ENCODE measurements at places on chromosomes 6 and 20. TPM values are rescaled to one million over a fixed set of nuclear protein-coding genes. Genes with fewer than 3 reads are reported as not detected.

The C20orf141 gene
- total RNA-seq: not detected

The SLC17A1 gene
- not detected for total RNA-seq

The FAM184A gene
- 0.55 TPM for total RNA-seq

The COL20A1 gene
- 0.23 TPM for total RNA-seq

The HCK gene
- 3.8 TPM for total RNA-seq

The ADGB gene
- not detected for total RNA-seq

The PI3 gene
- 1.4 TPM for total RNA-seq

The GABRR1 gene
- total RNA-seq: not detected

GRCh38 chr6:23505026-23505425 lies 621.0 kb upstream of the NRSN1 start:
- no peaks in the 10 kb centered on the region for H3K4me1 ChIP-seq
- no peak overlapping the region for H3K4me3 ChIP-seq
- H3K36me3 ChIP-seq: no peaks in the 10 kb centered on the region
- no peak for DNase-seq
- H3K27ac ChIP-seq: no peak overlapping the region

DNA sequence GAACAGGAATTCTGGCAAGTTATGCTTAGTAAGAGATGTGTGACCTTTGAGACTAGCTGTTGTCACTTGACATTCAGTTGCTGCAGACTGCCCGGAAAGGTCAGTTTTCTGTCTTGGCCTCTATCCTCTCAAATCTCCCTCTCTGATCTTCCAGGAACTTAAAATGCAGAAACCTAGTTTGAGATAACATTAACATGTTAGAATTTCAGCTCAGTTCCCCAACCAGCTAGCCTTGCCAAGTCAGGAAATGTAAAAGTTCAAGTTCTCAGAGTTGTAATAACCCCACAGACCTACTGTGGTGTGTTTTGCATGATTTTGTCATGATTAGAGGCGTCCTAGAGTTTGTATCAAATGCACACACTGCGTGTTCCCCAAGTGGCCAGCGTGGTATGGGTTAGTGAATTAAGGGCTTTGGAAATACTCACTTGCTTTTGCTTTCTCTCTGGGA lies 46.6 kb downstream of the DUSP22 start:
- no peaks in the 10 kb centered on the region for H3K27me3 ChIP-seq
- no peaks in the 10 kb centered on the region for H3K36me3 ChIP-seq
- peaks cover 17% of the 10 kb centered on the region for H3K4me1 ChIP-seq

GRCh38 chr6:79646006-79646405 lies 14.9 kb downstream of the SH3BGRL2 start:
- H3K27me3 ChIP-seq: no peaks in the 10 kb centered on the region
- DNase-seq: no peak
- H3K27ac ChIP-seq: peak overlapping the region; percentile 8
- peaks cover 20% of the 10 kb centered on the region for H3K4me1 ChIP-seq
- H3K4me3 ChIP-seq: no peak overlapping the region

DNA sequence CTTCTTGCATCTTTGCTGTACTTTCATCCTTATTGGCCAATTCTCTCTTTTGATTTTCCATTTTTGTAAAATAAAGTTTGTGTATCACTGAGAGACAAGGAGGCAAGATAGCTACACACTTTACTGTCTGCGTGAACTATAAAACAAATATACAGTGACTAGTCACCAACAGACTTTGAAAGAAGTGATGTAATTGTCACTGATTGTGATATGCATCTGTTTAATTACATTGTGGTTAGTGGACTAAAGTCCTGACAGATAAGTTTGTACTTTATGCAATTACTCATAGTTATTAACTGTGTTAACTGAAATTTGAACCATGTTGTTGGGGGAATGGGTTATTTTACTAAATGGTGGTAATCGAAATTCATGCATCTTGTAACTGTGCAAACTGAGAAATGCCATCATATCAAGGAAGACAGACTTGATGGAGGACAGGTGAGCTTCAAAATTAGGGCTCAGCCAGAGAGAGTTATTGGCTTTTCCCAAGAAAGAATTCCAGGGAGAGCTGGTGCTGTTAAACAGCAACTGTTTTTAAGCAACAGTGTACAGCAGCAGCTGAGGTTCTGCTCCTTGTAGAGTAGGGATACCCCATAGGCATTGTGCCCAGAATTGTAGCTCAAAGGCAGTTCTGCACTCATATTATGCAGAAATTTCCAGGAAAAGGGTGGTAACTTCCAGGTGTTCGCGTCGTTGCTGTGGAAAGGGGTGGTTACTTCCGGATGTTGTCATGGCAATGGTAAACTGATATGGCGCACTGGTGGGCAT lies 62.9 kb downstream of the EFHC1 start:
- H3K4me3 ChIP-seq: no peak overlapping the region
- DNase-seq: no peak
- H3K27ac ChIP-seq: no peak overlapping the region
- H3K36me3 ChIP-seq: no peaks in the 10 kb centered on the region
- H3K4me1 ChIP-seq: no peaks in the 10 kb centered on the region

- H3K27me3 ChIP-seq: no peaks in the 10 kb centered on the region
- H3K4me3 ChIP-seq: no peak overlapping the region
- peak overlapping the region; percentile 82 for H3K27ac ChIP-seq
- peaks cover 15% of the 10 kb centered on the region for H3K4me1 ChIP-seq
- DNase-seq: no peak
- no peaks in the 10 kb centered on the region for H3K36me3 ChIP-seq
Measured at GRCh38 chr6:63553208-63553607, 19.1 kb upstream of the LOC128125822 start.

DNA sequence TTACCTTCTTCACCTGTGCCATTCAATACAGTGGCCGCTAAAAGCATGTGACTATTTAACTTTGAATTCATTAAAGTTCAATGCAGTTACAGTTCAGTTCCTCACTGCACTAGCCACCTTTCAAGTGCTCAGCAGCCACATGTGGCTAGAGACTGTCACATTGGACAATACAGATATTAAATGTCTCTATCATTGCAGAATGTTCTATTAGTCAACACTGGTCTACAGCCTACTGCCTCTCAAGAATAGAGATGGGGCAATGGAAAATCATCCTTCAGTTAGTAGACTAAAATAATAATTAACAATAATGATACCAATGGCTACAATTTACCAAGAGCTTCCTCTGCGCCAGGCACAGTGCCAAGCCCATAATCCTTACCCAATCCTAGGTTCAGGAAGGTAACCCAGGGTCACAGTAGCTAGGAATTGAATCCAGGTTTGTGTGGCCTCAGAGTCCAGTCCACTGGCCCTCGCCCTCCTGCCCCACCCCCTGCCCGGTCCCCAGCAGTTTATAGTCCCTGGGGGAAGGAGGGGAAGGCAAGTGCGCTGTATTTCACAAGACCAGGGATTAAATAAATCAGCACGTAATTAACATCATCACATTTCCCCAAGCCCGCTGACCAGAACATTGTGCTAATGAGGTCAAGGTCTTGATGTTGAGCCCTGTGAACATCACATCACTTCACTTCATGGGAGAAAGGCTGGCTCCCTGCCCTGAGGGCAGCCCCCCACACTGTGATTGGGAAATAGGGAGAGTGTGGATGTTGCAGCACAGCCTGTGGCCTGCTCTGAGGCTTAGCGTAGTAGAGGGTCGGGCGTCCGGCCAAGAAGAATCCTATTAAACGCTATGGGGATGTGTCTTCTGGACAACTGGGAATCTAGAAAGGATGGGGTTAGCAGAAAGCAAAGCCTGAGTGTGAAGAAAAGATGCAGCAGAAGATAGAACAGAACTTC lies 147.2 kb downstream of the VEGFA start:
- no peak overlapping the region for H3K4me3 ChIP-seq
- peak; percentile 11 for DNase-seq
- peaks cover 6% of the 10 kb centered on the region for H3K4me1 ChIP-seq
- peak overlapping the region; percentile 54 for H3K27ac ChIP-seq
- H3K27me3 ChIP-seq: no peaks in the 10 kb centered on the region

- no peak overlapping the region for H3K27ac ChIP-seq
- no peaks in the 10 kb centered on the region for H3K27me3 ChIP-seq
- no peak overlapping the region for H3K4me3 ChIP-seq
- DNase-seq: no peak
- peaks cover 11% of the 10 kb centered on the region for H3K4me1 ChIP-seq
Measured at GRCh38 chr6:152146385-152146784, 338.9 kb downstream of the ESR1 start.

- DNase-seq: no peak
- peaks cover 14% of the 10 kb centered on the region for H3K4me1 ChIP-seq
- H3K27me3 ChIP-seq: no peaks in the 10 kb centered on the region
- no peak overlapping the region for H3K27ac ChIP-seq
- H3K4me3 ChIP-seq: no peak overlapping the region
Measured at GRCh38 chr6:50116797-50117542, 67.2 kb upstream of the DEFB112 start.

- H3K4me1 ChIP-seq: no peaks in the 10 kb centered on the region
- no peak within 1 kb of the TSS for H3K27ac ChIP-seq
- H3K4me3 ChIP-seq: peak within 1 kb of the TSS; percentile 9
- no peaks in the 10 kb centered on the region for H3K36me3 ChIP-seq
Measured at GRCh38 chr6:6588064-6588923, at the start of gene LY86. Gene LY86 (plus strand): TSS chr6:6588720. CDS start chr6:6588735, 15 bp downstream.

- H3K36me3 ChIP-seq: no peaks in the 10 kb centered on the region
- DNase-seq: no peak
- H3K27ac ChIP-seq: no peak overlapping the region
- no peak overlapping the region for H3K4me3 ChIP-seq
- H3K4me1 ChIP-seq: no peaks in the 10 kb centered on the region
- no peaks in the 10 kb centered on the region for H3K27me3 ChIP-seq
Measured at GRCh38 chr20:55586610-55587009, 418.7 kb downstream of the CBLN4 start.

DNA sequence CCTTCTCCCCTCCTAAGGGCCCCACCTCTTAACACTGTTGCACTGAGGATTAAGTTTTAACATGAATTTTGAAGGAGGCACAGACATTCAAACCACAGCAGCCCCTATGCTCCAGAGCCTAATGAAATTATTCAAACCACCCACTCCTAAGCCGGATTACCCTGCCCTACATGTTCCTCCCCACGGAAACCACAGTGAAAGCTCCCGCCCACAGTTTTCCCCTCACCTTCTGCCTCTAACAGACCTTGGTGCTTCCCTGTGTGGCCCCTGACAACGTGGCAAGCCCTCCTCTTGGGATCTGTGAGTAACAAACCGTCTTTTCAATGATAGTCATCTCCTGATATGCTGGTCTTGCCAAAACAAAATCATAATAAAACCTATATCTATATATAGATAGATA lies 74.8 kb downstream of the RIN2 start:
- H3K4me1 ChIP-seq: no peaks in the 10 kb centered on the region
- H3K36me3 ChIP-seq: no peaks in the 10 kb centered on the region
- no peak overlapping the region for H3K4me3 ChIP-seq
- no peaks in the 10 kb centered on the region for H3K27me3 ChIP-seq
- H3K27ac ChIP-seq: no peak overlapping the region

DNA sequence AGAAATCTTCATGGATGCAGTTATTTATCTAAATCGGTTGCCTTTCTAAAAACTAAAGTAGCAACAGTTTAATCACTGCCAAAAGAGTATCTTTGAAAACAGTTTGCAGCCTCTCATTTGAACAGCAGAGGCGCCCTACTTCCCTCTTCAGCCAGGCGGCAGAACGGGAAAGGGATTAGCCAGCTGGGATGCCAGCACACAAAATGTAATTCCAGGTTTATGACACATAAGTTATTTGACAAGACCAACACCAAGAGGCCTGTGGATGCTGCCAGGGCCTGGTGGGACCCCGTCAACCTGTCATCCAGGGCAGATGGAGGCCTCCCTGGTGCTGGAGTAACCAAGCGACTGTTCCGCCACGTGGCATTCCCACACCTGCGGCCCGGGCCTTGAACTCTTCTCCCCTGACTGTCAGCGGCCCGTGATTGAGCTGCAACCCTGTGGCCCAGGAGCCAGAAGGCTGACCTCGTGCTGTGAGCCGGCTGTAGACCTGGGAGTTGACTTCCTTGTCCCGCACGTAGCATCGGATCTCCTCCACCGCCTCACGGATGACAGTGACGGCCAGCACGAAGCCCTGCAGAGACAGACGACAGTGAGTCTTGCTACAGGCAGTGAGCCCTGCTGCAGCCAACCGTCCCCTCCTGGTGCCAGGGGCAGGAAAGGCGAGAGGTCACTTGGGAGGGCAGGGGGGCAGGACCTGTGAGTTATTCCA lies 55.5 kb downstream of the ATP9A start:
- DNase-seq: no peak
- H3K36me3 ChIP-seq: no peaks in the 10 kb centered on the region
- H3K27ac ChIP-seq: no peak overlapping the region
- no peak overlapping the region for H3K4me3 ChIP-seq

- H3K4me1 ChIP-seq: no peaks in the 10 kb centered on the region
- DNase-seq: no peak
- H3K36me3 ChIP-seq: no peaks in the 10 kb centered on the region
- no peaks in the 10 kb centered on the region for H3K27me3 ChIP-seq
Measured at GRCh38 chr20:15917283-15917682, 656.0 kb downstream of the KIF16B start.

DNA sequence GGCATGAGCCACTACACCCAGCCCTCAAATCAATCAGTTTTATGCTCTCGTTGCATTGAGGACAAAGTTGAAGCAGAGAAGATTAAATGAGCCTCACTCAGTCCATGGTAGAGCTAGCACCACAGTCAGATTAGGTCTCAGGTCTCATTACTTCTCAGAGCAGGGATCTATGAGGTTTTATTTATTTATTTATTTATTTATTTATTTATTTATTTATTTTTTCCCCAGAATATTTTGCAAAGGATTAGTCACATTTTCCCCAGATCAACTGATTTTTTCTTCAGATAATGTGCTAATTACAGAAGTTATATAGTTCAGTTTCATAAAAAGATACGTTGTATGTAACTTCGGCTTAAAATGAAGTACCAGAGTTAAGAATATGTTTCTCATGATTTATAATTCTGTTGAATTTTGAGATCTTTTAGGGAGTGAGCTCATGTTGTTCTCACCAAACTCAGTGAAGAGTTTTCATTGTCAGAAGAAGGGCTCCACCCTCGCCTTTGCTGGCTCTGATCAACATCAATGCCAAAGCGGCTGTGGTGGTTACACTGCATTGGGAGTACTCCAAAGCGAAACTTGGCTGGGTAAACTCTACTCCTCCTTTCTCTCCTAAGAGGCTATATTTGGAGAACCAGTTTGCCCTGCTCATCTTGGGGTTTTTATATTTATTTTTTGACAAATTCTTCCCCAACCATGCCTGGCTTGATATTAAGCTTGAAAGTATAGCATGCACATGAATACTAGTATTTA lies 12.9 kb upstream of the ID4 start:
- no peaks in the 10 kb centered on the region for H3K36me3 ChIP-seq
- no peaks in the 10 kb centered on the region for H3K4me1 ChIP-seq
- no peaks in the 10 kb centered on the region for H3K27me3 ChIP-seq
- DNase-seq: peak; percentile 22
- no peak overlapping the region for H3K4me3 ChIP-seq

GRCh38 chr6:53750052-53750650 lies 44.7 kb upstream of the LRRC1 start:
- H3K27me3 ChIP-seq: no peaks in the 10 kb centered on the region
- no peaks in the 10 kb centered on the region for H3K4me1 ChIP-seq
- H3K27ac ChIP-seq: no peak overlapping the region
- DNase-seq: no peak
- H3K36me3 ChIP-seq: no peaks in the 10 kb centered on the region

DNA sequence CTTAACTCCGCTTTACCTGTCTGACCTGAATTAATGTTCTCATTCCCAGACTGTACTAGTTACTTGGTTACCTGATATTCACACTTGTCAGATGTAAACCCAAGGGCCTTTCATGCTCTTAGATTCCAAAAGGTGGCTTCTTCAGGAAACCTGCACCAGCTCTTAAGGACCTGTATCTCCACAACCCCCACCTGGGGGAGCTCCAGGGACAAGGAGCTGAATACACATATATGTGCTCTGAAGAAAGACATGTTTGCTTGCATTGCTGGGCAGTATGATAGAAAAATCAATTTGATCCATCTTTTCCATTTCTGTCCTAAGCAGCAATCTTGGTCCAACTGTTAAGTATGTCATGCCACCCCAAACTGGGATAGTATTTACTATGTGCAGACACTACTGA lies 64.8 kb upstream of the POU3F2 start:
- H3K27ac ChIP-seq: no peak overlapping the region
- DNase-seq: no peak
- peaks cover 1% of the 10 kb centered on the region for H3K27me3 ChIP-seq
- H3K4me3 ChIP-seq: no peak overlapping the region
- no peaks in the 10 kb centered on the region for H3K36me3 ChIP-seq

Data from gastrocnemius medialis (tissue), 4 donors.